ENCODE measurements at places on chromosomes 4 and X. TPM values are rescaled to one million over a fixed set of nuclear protein-coding genes. Genes with fewer than 3 reads are reported as not detected.

DNA sequence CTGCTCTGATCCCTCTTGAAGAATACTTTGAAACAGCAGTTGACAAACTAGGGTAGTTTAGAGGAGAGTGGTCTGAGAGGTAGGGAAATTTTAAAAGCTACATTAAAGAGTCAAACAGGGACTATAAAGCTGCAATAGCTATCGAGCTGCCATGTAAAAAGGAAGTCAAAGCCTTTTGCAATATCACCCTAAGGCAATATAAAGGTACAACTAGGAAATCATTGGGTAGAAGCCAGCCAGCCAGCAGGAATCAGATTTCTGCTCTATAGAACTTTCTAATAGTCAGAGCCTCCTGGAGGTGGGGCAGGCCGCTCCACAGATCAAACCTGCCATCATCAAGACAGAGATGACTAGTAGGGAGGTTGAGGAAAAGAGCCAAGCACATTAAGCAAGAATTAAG lies 15.2 kb upstream of the PHOX2B start:
- DNase-seq, result no peak
- no peak overlapping the region for H3K27ac ChIP-seq
- no peak overlapping the region for H3K4me3 ChIP-seq
- H3K4me1 ChIP-seq, result no peaks in the 10 kb centered on the region

- no peak overlapping the region for H3K4me3 ChIP-seq
- peaks cover 15% of the 10 kb centered on the region for H3K27me3 ChIP-seq
- no peaks in the 10 kb centered on the region for H3K36me3 ChIP-seq
- no peak overlapping the region for H3K27ac ChIP-seq
- DNase-seq, result no peak
- H3K4me1 ChIP-seq, result no peaks in the 10 kb centered on the region
Measured at GRCh38 chr4:68396756-68397155, 46.9 kb upstream of the YTHDC1 start.

Gene WNK3
- 3.9 TPM for total RNA-seq

DNA sequence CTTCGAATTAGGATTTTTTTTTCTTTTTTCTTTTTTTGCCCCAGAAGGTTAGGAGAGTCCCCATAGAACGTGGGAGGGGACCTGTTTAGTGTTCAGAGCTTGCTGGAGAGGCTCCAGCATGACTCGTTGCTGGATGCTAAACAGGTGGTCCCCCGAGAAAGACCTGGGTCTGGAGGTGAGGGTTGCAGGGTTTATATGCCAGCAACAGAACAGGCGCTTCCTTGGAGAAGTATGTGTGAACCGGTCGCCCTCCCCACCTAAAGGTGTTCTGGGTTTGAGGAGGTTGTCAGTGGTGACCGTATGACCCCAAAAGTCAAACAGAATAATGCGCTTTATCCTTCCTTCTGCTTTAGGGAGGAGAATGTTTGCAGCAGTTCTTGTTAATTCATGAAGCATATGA lies 52.1 kb upstream of the SHOX start:
- no peak overlapping the region for H3K4me3 ChIP-seq
- H3K36me3 ChIP-seq, result no peaks in the 10 kb centered on the region
- DNase-seq, result peak; percentile 42
- H3K27ac ChIP-seq, result no peak overlapping the region
- H3K4me1 ChIP-seq, result no peaks in the 10 kb centered on the region

Gene NPFFR2
- total RNA-seq, result not detected

- H3K36me3 ChIP-seq, result no peaks in the 10 kb centered on the region
- DNase-seq, result no peak
- peaks cover 3% of the 10 kb centered on the region for H3K27me3 ChIP-seq
- H3K4me1 ChIP-seq, result no peaks in the 10 kb centered on the region
- H3K4me3 ChIP-seq, result no peak overlapping the region
Measured at GRCh38 chr4:57187246-57187645, 77.1 kb upstream of the IGFBP7 start.

Gene SMIM10L2A
- 0.21 TPM for total RNA-seq

- H3K27ac ChIP-seq, result no peak overlapping the region
- H3K4me1 ChIP-seq, result no peaks in the 10 kb centered on the region
- H3K4me3 ChIP-seq, result no peak overlapping the region
- DNase-seq, result no peak
- H3K36me3 ChIP-seq, result no peaks in the 10 kb centered on the region
Measured at GRCh38 chr4:36142504-36142903, 101.8 kb downstream of the ARAP2 start.

Data from osteocyte (in vitro differentiated cells).